Adrenal gland (tissue), 19 donors: ENCODE measurements at places on chromosomes 6 and 20. TPM values are rescaled to one million over a fixed set of nuclear protein-coding genes. Genes with fewer than 3 reads are reported as not detected.
A peak's percentile ranks its signal among the peaks of the same experiment; 100 is the strongest.

Gene MEP1A
- polyA plus RNA-seq: not detected

Gene CST2
- 4.8 TPM for polyA plus RNA-seq

GRCh38 chr6:52910091-52910490, 593 bp upstream of the GSTA3 start:
- no peaks in the 10 kb centered on the region for H3K36me3 ChIP-seq
- no peak overlapping the region for H3K4me3 ChIP-seq
- peak; percentile 43 for DNase-seq
- H3K4me1 ChIP-seq: peaks cover 7% of the 10 kb centered on the region

Gene IMPG1
- polyA plus RNA-seq: not detected

DNA sequence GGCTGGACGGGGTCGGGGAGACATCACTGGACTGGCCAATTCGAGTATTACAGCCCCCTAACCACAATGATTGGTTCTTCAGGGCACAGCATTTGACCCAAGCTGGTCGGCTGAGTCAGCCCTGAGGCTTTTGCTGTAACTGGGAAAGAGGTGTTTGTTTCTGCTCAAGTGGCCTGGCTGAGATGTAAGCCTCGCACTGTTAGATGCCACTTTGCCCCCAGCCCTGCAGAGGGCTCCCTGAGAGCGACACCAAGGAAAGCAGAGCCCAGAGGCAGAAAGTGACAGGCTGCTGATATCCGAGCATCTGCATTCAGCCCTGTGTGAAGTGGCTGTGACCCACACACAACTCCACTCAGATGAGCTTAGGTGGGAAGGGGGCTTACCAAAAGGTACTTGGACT, 19.4 kb downstream of the ERGIC3 start:
- H3K36me3 ChIP-seq: no peaks in the 10 kb centered on the region
- H3K27me3 ChIP-seq: no peaks in the 10 kb centered on the region
- H3K4me1 ChIP-seq: no peaks in the 10 kb centered on the region
- H3K27ac ChIP-seq: no peak overlapping the region
- H3K4me3 ChIP-seq: no peak overlapping the region

Gene ZNF165
- polyA plus RNA-seq: 0.72 TPM

DNA sequence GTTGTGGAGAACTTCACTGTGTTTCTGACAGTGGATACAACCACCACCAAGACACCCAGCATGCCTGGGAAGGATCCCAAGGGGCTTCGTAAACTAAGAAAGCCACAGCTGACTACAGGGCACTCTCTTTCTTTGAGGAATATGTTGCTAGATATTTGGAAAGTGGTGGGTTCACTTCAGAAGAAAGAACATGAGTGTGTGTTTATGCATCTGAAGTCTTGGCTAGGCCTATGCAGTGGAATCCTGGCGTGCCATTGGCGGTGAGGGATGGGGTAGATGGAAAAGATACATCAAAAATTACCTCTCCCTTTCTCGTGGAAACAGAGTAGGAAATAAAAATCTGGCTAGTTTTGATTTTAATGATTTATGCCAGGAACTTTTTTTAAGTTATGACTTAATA, 187.7 kb downstream of the PDE7B start:
- no peaks in the 10 kb centered on the region for H3K27me3 ChIP-seq
- H3K27ac ChIP-seq: no peak overlapping the region
- no peaks in the 10 kb centered on the region for H3K4me1 ChIP-seq
- no peak overlapping the region for H3K4me3 ChIP-seq

DNA sequence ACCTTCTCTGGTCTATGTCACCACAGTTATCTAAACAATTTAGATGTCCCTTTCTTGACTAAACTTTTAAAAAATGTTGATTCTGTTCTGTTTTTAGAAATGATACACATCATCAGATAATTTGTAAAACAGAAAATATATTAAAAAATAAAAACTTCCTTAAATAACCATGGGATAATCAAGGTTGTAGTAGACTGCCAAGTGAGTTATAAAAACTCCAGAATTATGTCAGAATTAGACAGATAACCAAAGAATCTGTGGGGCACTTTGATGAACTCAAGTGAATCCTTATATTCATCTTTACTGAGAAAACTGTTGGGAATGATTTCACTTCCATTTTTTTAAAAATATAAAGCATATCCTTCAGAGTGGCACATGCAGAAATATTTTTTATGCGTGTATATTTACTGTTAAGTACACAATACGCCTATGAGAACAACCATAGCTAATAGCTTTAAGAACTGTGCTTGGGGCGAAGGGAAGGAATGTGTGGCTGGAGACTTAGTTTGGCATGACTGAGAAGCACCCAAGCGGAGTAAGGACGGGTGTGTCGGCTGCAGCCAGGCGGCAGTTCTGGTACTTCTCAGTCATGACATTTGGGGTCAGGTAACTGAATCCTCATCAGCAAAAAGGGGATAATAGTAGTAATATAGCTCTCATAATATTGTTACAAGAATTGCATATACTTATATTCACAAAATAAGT, 604.7 kb upstream of the CITED2 start:
- H3K4me1 ChIP-seq: peaks cover 29% of the 10 kb centered on the region
- no peak overlapping the region for H3K27ac ChIP-seq
- no peak for DNase-seq
- no peaks in the 10 kb centered on the region for H3K36me3 ChIP-seq
- no peak overlapping the region for H3K4me3 ChIP-seq

Gene SEMG1
- polyA plus RNA-seq: not detected

Gene MAP7
- 9.1 TPM for polyA plus RNA-seq

DNA sequence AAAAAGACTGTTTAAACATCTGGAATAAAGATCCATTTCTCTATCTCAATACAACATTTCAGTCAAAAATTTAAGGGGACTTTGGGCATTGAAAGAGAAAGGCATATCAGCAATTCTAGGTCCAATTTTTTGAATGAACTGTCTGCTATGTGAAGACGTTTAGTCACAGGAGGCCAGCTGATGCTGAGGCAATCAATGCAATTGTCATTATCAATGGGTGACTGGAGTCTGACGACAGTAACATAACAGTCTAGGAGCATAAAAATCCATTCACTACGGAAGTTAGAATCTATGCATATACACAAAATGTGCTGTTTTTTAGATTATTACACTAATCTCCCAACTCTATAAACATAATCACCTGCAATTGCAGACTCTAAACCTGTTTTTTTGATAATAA, 37.8 kb downstream of the TENT5A start:
- H3K27ac ChIP-seq: no peak overlapping the region
- no peaks in the 10 kb centered on the region for H3K27me3 ChIP-seq
- no peak for DNase-seq
- no peaks in the 10 kb centered on the region for H3K4me1 ChIP-seq

Gene BNIP5
- not detected for polyA plus RNA-seq

Gene PNLDC1
- 0.07 TPM for polyA plus RNA-seq

DNA sequence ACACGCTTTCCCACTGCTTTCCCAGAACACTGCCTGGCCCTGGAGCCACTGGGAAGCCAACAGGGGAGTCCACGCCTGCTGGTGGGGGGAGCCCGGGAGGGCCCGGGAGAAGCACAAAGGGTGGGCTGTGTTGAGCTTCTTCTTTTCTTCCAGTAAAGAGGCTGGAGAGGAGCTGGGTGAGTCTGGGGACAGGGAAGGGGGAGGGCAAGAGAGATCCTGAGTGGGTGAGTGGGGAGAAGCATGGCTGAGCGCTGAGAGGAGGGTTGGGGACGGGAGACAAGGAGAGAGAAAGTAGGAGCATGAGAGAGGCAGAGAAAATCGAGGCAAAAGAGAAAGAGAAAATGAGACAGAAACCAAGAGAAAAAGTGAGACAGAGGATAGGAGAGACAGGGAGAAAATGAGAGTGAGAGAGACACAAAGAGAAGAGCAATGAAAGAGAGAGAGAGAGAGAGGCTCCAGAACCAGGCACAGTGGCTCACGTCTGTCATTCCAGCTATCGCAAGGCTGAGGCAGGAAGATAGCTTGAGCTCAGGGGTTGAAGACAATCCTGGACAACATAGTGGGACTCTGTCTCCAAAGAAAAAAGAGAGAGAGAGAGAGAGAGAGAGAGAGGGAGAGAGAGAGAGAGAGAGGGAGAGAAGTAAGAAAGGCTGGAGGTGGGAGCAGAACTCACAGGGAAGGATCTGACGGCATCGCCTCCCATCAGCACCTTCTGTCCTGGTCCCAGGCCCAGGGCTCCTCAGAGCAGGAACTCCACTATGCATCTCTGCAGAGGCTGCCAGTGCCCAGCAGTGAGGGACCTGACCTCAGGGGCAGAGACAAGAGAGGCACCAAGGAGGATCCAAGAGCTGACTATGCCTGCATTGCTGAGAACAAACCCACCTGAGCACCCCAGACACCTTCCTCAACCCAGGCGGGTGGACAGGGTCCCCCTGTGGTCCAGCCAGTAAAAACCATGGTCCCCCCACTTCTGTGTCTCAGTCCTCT, 2.0 kb downstream of the LST1 start:
- no peak overlapping the region for H3K4me3 ChIP-seq
- no peak overlapping the region for H3K27ac ChIP-seq
- H3K36me3 ChIP-seq: no peaks in the 10 kb centered on the region
- no peak for DNase-seq
- no peaks in the 10 kb centered on the region for H3K27me3 ChIP-seq
- no peaks in the 10 kb centered on the region for H3K4me1 ChIP-seq

GRCh38 chr6:21438237-21438985, 155.1 kb upstream of the SOX4 start:
- no peak for DNase-seq
- H3K4me3 ChIP-seq: no peak overlapping the region
- no peak overlapping the region for H3K27ac ChIP-seq
- no peaks in the 10 kb centered on the region for H3K27me3 ChIP-seq
- no peaks in the 10 kb centered on the region for H3K4me1 ChIP-seq
- H3K36me3 ChIP-seq: no peaks in the 10 kb centered on the region

DNA sequence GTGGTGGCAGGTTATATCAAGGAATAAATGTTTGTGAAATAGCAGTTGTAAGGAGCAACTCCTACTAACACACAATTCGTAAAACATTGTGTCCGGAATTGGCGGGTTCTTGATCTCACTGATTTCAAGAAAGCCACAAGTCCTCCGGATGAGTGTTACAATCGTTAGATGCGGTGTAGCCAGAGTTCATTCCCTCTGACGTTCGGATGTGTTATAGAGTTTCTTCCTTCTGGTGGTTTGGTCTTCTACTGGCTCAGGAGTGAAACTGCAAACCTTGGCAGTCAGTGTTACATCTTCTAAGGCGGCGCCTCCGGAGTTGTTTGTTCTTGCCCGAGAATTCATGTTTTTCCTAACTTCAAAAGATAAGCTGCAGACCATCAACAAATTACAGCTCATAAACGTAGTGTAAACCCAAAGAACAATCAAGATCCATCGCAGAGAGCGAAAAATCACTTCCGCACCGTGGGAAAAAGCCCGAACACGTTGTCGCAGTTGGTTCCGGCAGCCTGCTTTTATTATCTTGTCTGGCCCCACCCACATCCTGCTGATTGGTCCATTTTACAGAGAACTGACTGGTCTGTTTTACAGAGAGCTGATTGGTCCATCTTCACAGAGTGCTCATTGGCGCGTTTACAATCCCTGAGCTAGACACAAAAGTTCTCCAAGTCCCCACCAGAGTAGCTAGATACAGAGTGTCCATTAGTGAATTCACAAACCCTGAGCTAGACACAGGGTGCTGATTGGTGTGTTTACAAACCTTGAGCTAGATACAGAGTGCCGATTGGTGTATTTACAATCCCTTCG, 58.2 kb downstream of the TRIM27 start:
- H3K27ac ChIP-seq: no peak overlapping the region
- H3K4me3 ChIP-seq: no peak overlapping the region
- DNase-seq: no peak

GRCh38 chr6:14375930-14376329, 258.4 kb downstream of the CD83 start:
- H3K4me1 ChIP-seq: no peaks in the 10 kb centered on the region
- H3K27me3 ChIP-seq: no peaks in the 10 kb centered on the region
- H3K27ac ChIP-seq: no peak overlapping the region
- no peaks in the 10 kb centered on the region for H3K36me3 ChIP-seq
- H3K4me3 ChIP-seq: no peak overlapping the region

Gene TMC2
- polyA plus RNA-seq: 1.3 TPM

- H3K27ac ChIP-seq: no peak overlapping the region
- peaks cover 4% of the 10 kb centered on the region for H3K4me1 ChIP-seq
- H3K36me3 ChIP-seq: no peaks in the 10 kb centered on the region
- H3K27me3 ChIP-seq: peaks cover 13% of the 10 kb centered on the region
- no peak for DNase-seq
These were observed 21.1 kb downstream of the RAET1L start for GRCh38 chr6:150004101-150004782.

Gene GHRH
- 26.1 TPM for polyA plus RNA-seq

Gene PMEPA1
- 11.1 TPM for polyA plus RNA-seq

DNA sequence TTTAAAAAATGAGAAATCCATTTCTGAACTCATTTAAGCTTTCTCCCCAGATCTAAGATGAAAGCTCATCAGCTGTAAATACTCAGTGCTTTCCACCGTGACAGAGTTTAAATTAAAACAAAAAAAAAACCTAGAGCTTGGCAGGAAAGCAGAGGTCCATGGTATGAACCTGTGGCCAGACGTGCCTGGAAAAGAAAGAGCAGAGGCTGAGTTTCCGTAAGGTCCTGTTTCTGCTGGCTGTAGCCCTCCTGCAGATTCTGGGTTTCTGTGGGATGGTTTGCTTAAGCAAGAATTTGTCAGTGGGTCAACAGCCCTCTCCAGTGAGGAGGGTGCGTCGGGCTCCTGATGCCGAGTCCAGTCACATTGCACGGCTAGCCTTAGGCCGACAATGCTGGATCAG, 383.2 kb downstream of the SAMD5 start:
- no peak for DNase-seq
- no peak overlapping the region for H3K4me3 ChIP-seq
- no peaks in the 10 kb centered on the region for H3K36me3 ChIP-seq
- no peaks in the 10 kb centered on the region for H3K27me3 ChIP-seq
- no peak overlapping the region for H3K27ac ChIP-seq
- no peaks in the 10 kb centered on the region for H3K4me1 ChIP-seq

Gene EPPIN
- polyA plus RNA-seq: not detected

Gene GPANK1
- 17.6 TPM for polyA plus RNA-seq

DNA sequence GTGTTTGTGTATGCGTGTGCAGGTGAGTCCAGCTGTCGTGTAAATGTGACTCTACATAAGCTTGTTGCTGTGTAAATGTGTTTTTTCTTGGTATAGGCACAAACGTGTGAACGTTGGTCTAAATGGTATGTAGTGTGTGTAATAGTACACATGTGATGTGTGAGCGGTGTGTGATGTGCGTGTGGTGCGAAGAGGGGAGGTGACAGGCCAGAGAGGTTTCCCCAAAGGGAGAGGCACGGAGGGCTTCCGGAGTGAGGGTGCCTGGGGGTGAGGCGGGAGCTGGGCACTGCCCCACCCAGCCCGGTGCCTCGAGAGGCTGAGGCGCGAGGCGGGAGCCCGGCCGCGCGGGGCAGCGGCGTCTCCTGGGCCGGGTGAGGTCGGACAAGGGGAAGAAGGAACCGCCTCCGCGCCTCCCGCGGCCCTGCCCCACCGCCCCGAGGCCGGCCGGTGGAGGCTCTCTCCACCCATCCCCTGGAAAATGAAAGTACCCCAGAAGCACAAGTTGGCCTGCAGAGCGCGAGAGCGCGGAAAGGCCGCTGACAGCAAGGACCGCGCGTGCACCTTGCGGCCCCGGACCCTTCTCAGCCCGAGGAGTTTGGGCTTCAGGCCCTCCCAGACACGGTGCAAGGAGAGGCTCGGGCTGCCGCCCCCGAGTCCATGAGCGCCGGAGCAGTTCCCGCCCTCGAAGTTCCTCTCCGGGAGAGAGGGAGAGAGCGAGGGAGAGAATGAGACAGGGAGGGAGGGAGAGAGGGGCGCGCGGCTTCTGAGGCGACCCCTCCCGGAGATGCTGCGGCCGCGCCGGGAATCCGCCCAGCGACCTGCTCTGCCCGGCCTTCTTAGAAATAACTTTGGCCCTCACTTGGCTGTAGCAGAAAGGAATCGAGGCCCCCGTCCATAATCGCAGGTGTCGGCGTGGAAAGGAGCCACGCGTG, 43.2 kb upstream of the OSTM1 start:
- H3K27me3 ChIP-seq: peaks cover 18% of the 10 kb centered on the region
- H3K27ac ChIP-seq: no peak overlapping the region
- no peak overlapping the region for H3K4me3 ChIP-seq
- H3K36me3 ChIP-seq: no peaks in the 10 kb centered on the region
- peak; percentile 34 for DNase-seq
